Activated B cell treated with CpG ODN at 0.5 μM for 24 hours (primary cell): ENCODE measurements at places on chromosomes 11 and 22. TPM values are rescaled to one million over a fixed set of nuclear protein-coding genes. Genes with fewer than 3 reads are reported as not detected.

The BIK gene
- total RNA-seq, result 2.6 TPM in 2 replicates

GRCh38 chr11:8058216-8058615 lies 22.8 kb upstream of the TUB start:
- no peaks in the 10 kb centered on the region for H3K36me3 ChIP-seq
- H3K4me1 ChIP-seq, result no peaks in the 10 kb centered on the region
- H3K27me3 ChIP-seq, result no peaks in the 10 kb centered on the region
- no peak overlapping the region for H3K27ac ChIP-seq

DNA sequence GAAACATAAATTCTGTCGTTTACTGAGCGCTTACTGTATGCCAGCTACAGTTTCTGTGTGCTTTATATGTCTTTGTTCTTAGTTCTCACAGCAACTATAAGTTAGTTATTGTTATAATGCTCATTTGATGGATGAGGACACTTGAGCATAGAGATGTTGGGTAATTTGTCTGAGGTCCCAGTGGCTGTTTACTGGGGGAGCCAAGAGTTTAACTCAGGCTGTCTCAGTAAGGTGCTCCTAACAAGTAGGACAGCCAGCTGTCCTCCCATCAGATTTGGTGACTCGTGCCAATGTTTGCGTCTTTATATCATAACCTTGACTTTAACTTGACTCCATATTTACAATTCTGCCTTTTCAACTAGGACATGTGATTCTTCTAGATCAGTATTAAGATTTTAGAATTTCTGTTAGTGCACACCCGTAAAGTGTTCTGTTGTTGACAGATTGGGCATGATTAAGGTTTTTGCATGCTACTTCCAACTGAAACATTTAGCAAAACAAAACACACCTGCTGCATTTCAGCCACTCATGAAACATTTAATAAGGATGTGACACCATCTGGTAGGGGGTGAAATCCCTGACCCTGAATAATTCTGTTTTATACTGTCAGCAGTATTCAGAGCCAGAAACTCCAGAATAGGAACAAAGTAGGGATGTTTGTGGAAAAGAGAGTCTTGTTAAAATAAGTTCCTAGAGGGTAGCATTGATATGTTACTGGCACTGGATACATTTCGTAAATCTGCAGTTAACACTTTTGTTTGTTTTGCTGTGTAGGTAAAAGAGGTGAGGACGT lies 1.9 kb downstream of the REXO2 start:
- no peaks in the 10 kb centered on the region for H3K27me3 ChIP-seq
- no peak overlapping the region for H3K4me3 ChIP-seq
- H3K27ac ChIP-seq, result no peak overlapping the region
- H3K4me1 ChIP-seq, result peaks cover 17% of the 10 kb centered on the region

- no peak for DNase-seq
- no peaks in the 10 kb centered on the region for H3K36me3 ChIP-seq
- H3K4me3 ChIP-seq, result no peak overlapping the region
These were observed 126.4 kb upstream of the HSD17B12 start for GRCh38 chr11:43554148-43554473.

DNA sequence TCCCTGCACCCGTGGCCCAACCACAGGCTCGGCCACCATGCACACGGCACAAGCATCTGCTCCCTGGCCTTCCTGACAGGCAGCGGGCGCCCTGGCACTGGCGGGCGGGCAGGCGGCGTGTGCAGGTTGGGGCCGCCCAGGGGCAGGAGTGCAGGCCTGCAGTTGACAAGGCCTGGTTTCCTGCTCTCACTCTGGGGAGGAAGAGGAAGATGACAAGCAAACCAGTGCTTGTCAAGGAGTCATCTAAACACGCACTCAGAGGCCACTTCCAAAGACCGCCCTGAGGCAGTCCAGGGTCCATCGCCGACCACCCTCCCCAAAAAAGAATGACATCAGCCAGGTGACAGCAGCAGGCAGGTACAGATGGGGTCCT lies 65.3 kb upstream of the LINC01488 start:
- H3K27ac ChIP-seq, result no peak overlapping the region
- H3K36me3 ChIP-seq, result no peaks in the 10 kb centered on the region
- H3K27me3 ChIP-seq, result peaks cover 10% of the 10 kb centered on the region
- H3K4me1 ChIP-seq, result no peaks in the 10 kb centered on the region
- H3K4me3 ChIP-seq, result no peak overlapping the region

The SMPD1 gene
- 14.1 and 16.9 TPM in 2 replicates for total RNA-seq

GRCh38 chr11:125626288-125626950 lies 1.5 kb downstream of the CHEK1 start:
- H3K4me1 ChIP-seq, result peaks cover 20% of the 10 kb centered on the region
- H3K4me3 ChIP-seq, result peak overlapping the region; percentile 91
- peaks cover 15% of the 10 kb centered on the region for H3K36me3 ChIP-seq
- H3K27ac ChIP-seq, result peak overlapping the region; percentile 98
- H3K27me3 ChIP-seq, result no peaks in the 10 kb centered on the region

GRCh38 chr11:27945348-27945747 lies 162.6 kb downstream of the KIF18A start:
- no peaks in the 10 kb centered on the region for H3K4me1 ChIP-seq
- H3K36me3 ChIP-seq, result no peaks in the 10 kb centered on the region
- H3K27me3 ChIP-seq, result no peaks in the 10 kb centered on the region
- H3K4me3 ChIP-seq, result no peak overlapping the region

DNA sequence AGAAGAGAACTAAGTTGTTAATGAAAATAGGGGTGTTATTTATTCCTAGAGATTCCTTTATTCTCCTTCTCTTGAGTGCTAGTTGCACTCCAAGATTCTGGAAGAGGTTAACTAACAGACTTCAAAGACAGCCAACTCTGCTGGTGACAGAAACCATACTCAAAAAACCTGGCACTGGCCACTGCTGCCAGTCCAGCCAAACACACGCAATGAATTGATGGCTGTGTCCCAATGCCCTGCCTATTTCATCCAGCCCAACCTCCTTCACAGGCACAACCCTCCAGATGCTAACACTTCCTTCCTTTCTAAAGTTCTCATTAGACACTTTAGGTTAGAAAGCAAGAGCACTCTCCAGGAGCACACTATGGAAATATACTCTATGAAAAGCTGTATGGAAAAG lies 150.8 kb upstream of the C11orf58 start:
- no peaks in the 10 kb centered on the region for H3K36me3 ChIP-seq
- no peak for DNase-seq
- H3K27me3 ChIP-seq, result no peaks in the 10 kb centered on the region
- H3K27ac ChIP-seq, result no peak overlapping the region
- no peaks in the 10 kb centered on the region for H3K4me1 ChIP-seq
- H3K4me3 ChIP-seq, result no peak overlapping the region

GRCh38 chr11:11446967-11447366 lies 93.9 kb upstream of the CSNK2A3 start:
- DNase-seq, result no peak
- no peaks in the 10 kb centered on the region for H3K4me1 ChIP-seq
- no peak overlapping the region for H3K4me3 ChIP-seq
- peaks cover 3% of the 10 kb centered on the region for H3K27me3 ChIP-seq
- no peaks in the 10 kb centered on the region for H3K36me3 ChIP-seq
- no peak overlapping the region for H3K27ac ChIP-seq

The MMP13 gene
- not detected in 2 replicates for total RNA-seq

DNA sequence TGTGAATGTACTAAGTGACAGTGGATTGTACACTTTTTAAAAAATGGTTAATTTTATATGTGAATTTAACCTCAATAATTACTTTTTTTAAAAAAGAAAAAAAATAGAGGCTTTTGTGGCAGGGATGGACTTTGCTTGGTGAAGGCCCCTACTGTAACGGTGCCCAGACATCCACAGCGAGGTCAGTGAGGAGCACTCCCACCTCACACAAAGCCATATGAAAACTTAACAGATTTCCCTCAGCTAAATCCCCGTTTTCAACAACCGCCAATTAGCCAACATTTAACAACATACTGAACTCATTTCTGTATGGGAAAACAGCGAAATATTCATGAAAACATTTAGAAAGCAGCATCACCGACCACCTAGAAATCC lies 642 bp upstream of the C11orf58 start:
- H3K36me3 ChIP-seq, result peaks cover 19% of the 10 kb centered on the region
- H3K27ac ChIP-seq, result no peak overlapping the region
- H3K4me3 ChIP-seq, result peak overlapping the region; percentile 74
- DNase-seq, result no peak
- no peaks in the 10 kb centered on the region for H3K27me3 ChIP-seq
- peaks cover 17% of the 10 kb centered on the region for H3K4me1 ChIP-seq

GRCh38 chr11:67043572-67044349 lies 12.9 kb upstream of the RHOD start:
- H3K27me3 ChIP-seq, result peaks cover 46% of the 10 kb centered on the region
- H3K36me3 ChIP-seq, result no peaks in the 10 kb centered on the region
- no peak overlapping the region for H3K27ac ChIP-seq
- no peak overlapping the region for H3K4me3 ChIP-seq

DNA sequence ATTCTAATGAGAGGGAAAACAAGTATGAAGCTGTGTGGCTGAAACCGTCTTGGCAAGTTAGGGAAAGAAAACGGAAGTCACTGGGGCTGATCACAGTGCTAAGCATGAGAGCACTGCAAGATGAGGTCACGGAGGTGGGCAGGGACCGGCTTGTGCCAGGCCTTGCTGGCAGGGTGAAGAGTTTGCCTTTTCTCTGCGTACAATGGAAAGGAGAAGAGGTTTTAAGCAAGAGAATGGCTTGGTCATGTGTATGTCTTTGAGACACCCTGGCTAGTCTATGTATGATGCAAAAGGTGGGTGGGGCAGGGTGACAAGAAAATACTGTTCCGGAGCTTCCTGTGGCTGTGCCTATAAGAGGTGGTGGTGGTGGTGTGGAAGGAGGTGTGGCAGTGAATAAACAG lies 567.9 kb downstream of the NTM start:
- no peak overlapping the region for H3K4me3 ChIP-seq
- H3K27me3 ChIP-seq, result no peaks in the 10 kb centered on the region
- no peak for DNase-seq
- no peaks in the 10 kb centered on the region for H3K36me3 ChIP-seq
- H3K27ac ChIP-seq, result no peak overlapping the region

DNA sequence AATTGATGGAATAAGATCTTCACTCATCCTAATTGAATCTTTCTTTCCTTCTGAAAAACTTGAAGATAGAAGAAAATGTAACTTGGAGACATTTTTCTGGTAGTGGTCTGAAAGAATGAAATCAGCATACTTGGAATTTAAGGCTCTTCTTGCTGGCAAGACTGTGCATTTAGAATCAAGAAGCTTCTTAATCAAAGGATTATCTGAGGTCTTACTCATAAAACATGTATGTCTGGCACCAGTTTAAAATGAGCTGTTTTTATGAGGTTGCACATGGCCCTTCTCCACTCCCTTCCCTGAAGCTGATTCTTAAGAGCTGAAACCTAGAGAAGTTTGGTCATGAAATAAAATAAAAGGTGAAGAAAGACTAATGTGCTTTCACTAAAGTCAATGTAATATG lies 77.3 kb downstream of the ARHGEF12 start:
- H3K4me1 ChIP-seq, result no peaks in the 10 kb centered on the region
- no peak for DNase-seq
- H3K36me3 ChIP-seq, result peaks cover 17% of the 10 kb centered on the region
- H3K4me3 ChIP-seq, result no peak overlapping the region
- no peak overlapping the region for H3K27ac ChIP-seq
- no peaks in the 10 kb centered on the region for H3K27me3 ChIP-seq

DNA sequence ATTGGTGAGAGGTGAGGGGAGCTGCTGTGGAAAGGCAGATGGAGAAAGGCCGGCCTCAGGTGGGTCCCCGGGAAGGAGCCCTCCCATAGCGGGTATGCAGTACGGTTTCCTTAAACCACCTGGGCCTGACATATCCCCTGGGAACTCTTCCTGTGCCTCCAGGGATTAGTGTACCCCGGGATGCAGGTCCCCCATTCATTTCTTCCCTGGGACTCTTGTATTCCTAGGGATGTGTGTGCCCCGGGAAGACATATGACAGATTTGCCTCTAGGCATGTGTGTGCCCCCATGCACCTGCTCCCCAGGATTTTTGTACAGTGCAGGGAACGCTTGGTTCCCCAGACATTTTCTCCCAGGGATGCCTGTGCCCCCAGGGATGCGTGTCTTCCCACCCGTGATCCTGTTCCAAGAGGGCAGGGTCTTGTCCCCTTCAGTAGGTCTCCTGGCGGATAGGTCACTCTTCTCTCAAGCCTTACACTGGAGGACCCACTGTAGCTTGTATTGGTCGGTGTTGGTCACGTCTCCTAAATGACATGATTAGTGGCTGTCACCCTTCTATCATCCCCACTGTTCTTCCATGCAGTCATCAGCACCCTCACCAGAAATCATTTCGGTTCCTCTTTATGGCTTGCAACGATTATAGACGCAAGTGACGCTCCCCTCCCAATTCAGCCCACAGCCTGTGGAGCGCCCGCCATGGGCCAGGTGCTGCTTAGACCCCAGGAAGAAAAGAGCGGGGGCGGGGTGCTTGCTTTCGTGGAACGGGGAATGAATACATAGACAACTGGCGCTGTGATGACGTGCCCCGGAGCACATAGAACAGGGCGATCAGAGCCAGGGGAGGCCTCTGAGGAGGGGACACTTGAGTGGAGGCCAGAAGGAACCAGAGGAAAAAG lies 1.3 kb downstream of the PARVB start:
- H3K27ac ChIP-seq, result peak overlapping the region; percentile 100
- DNase-seq, result peak; percentile 76
- peak overlapping the region; percentile 83 for H3K4me3 ChIP-seq
- H3K4me1 ChIP-seq, result peaks cover 76% of the 10 kb centered on the region
- H3K36me3 ChIP-seq, result peaks cover 15% of the 10 kb centered on the region

- peaks cover 44% of the 10 kb centered on the region for H3K36me3 ChIP-seq
- peak; percentile 61 for DNase-seq
- peak overlapping the region; percentile 92 for H3K27ac ChIP-seq
These were observed 582 bp downstream of the SREBF2 start for GRCh38 chr22:41833369-41834004.

DNA sequence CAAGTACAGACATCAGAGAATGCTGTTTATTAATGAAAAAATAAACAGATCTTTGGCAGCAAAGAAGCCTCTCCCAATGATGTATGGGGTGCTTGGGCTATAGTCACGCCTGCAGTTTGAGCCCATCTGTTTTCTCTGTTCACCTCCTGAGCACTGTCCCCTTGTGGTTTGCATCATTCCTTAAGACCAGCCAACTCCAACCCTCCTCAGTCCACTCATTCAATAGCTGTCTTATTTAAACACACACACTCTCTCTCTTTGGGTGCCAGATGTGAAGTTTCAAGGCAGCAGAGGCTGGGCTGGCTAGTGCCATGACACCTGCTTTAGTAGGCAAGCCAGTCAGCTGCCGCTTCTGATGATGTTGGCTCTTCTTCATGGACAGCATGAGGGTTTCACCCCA lies 58.1 kb downstream of the POLD3 start:
- peaks cover 9% of the 10 kb centered on the region for H3K36me3 ChIP-seq
- no peak for DNase-seq
- H3K27ac ChIP-seq, result no peak overlapping the region
- no peak overlapping the region for H3K4me3 ChIP-seq

The POU2F3 gene
- not detected in 2 replicates for total RNA-seq
